Stimulated activated CD8-positive, alpha-beta memory T cell treated with anti-CD3 and anti-CD28 coated beads, Interleukin-15, amount 100 ng/mL, for 4 hours (primary cell): ENCODE measurements at places on chromosomes 1 and 21.

GRCh38 chr1:154485106-154485505 is 16.9 kb upstream of the TDRD10 start:
- no peak for DNase-seq

GRCh38 chr21:15414057-15414456 is 315.7 kb upstream of the USP25 start:
- DNase-seq = no peak

DNA sequence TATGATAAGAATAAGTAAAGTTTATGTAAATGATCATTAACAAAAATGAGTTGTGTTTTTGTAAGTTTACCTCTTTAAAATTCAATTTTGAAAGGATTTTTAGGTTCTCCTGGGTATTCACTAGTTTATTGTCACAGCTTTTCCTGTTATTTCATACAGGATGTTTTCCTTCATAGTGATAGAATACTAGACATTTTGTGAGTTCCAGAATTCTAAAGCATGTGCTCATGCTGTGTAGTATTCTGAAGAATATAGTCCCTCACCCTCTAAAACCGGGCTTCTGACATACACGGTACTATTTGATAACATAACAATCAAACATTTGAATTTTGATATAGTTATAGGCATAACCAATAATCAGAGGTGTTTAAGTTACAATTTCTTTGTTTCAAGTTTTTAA is 10.7 kb downstream of the LRRC8C start:
- DNase-seq = no peak

GRCh38 chr1:230261928-230262650 is 164.0 kb downstream of the PGBD5 start:
- no peak for DNase-seq

DNA sequence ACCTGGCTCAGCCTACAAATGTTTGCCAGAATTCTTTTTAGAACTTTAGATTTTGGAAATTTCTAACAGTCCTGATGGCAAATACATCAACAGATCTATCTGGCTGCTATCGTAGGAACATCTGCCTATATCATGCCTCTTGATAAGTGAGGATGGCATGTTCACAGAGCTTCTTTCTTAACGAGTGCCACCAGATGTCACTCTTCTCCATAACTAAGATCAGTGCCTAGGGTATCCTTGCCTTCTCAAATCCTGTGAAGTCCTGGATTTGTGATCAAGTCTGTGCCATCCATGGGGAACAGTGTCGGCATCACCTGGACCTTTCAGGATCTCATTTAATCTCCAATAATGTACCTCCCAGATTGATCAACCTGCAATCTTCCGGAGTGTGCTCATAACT is 36.5 kb upstream of the CD5L start:
- no peak for DNase-seq

- no peak for DNase-seq
Measured at GRCh38 chr1:17295292-17295691, 12.7 kb upstream of the PADI4 start.

DNA sequence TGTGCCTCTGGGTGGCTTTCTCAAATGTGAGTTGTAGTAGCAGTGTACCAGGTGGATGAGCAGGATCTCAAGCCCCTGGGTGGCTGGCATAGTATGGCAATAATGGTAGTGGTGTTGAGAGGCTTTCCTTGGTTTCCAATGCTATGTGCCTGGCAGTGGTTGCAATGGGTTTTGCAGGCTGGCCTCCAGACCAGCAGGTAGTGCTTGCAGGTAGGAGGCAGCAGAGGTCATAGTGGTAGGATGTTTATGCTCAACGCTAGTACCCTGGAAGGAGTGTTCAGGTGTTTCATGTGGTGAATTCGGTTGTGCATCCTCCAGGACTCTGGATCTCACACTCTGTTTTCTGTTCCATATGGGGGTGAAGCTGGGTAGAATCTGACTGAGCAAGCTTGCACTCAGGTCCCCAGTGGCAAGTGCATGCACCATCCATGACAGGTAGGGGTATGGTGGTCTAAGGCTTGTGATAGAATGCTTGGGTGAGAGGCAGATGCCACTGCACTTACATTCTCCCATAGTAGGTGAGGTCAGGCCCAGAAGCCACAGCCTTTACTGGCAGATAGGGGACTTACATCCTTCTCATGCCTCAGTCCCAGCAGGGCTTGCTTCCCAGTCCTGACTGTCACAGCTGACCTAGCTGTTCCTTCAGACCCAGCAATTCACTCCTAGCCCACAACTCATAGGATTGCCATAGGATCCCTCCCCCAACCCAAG is 410.5 kb upstream of the LRRC7 start:
- no peak for DNase-seq

DNA sequence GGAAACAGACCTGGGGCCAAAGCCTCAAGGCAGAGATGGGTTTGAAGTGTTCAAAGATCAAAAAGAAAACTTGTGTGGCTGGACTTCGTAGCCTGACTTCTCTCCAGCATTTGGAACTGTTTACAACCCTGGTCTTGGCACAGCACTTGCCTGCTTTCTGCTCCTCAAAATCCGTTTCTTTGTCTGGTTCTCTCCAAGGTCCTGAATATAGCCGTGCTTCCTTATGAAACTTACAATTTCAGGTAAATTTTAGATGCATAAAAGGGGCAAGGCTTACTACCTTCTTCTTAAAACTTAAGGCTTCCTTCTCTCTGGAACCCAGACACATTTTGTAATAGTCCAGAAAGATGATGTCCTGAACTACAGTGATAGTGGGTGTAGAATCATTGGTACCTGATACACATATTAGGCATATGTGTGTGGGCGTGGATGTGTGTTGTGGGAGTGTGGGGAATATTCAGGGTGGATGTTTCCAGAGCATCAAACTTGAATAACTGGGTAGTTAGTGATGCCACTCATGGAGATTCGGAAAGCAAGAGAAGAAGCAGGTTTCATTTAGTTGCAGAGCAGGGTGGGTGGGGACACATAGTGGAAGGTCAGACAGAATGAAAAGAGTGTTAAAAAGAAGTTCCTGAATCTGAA is 26.4 kb upstream of the FAM78B start:
- DNase-seq = no peak

DNA sequence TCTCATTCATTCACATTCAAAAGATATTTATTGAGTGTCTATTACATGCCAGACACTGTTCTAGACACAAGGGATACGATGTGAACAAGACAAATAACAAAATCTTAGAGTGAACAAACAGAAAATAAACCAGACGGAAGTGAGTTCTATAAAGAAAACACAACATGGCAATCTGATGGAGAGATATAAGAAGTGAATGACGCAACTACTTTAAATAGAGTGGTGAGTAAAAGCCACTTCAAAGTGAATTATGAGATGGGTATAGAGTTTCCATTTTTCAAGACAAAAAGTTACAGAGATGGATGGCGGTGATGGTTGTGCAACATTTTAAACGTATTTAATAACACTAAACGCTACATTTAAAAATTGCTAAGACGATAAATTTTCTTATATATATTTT is 75.4 kb downstream of the CEP170 start:
- no peak for DNase-seq

GRCh38 chr1:14466006-14466405 is 132.5 kb upstream of the KAZN start:
- no peak for DNase-seq
